ENCODE measurements at places on chromosomes 13 and 19. TPM values are rescaled to one million over a fixed set of nuclear protein-coding genes. Genes with fewer than 3 reads are reported as not detected.

GRCh38 chr13:108967371-108967770 is 338.0 kb downstream of the MYO16 start:
- no peaks in the 10 kb centered on the region for H3K27me3 ChIP-seq
- no peak overlapping the region for H3K4me3 ChIP-seq
- no peaks in the 10 kb centered on the region for H3K4me1 ChIP-seq
- no peaks in the 10 kb centered on the region for H3K36me3 ChIP-seq

Gene CEBPA
- 10.7 TPM for total RNA-seq

GRCh38 chr13:61608138-61608537 is 192.5 kb upstream of the PCDH20 start:
- no peak overlapping the region for H3K27ac ChIP-seq
- H3K4me1 ChIP-seq: no peaks in the 10 kb centered on the region
- no peaks in the 10 kb centered on the region for H3K27me3 ChIP-seq
- H3K36me3 ChIP-seq: no peaks in the 10 kb centered on the region
- H3K4me3 ChIP-seq: no peak overlapping the region

Gene RASA3
- total RNA-seq: 11.1 TPM

- H3K36me3 ChIP-seq: no peaks in the 10 kb centered on the region
- no peaks in the 10 kb centered on the region for H3K27me3 ChIP-seq
- peak; percentile 17 for DNase-seq
- no peak overlapping the region for H3K27ac ChIP-seq
- no peak overlapping the region for H3K4me3 ChIP-seq
These were observed 17.1 kb downstream of the RGL3 start for GRCh38 chr19:11401808-11402543.

Gene GNG7
- total RNA-seq: 5.4 TPM
